Colonic mucosa (tissue), 4 donors: ENCODE measurements at places on chromosomes 13 and 19. TPM values are rescaled to one million over a fixed set of nuclear protein-coding genes. Genes with fewer than 3 reads are reported as not detected.

- no peak for DNase-seq
Measured at GRCh38 chr13:32821149-32821688, 195.0 kb upstream of the KL start.

- DNase-seq = no peak
Measured at GRCh38 chr13:63554157-63554556, 2138.5 kb upstream of the PCDH20 start.

- DNase-seq = no peak
Measured at GRCh38 chr13:33053397-33054066, 37.3 kb downstream of the KL start.

DNA sequence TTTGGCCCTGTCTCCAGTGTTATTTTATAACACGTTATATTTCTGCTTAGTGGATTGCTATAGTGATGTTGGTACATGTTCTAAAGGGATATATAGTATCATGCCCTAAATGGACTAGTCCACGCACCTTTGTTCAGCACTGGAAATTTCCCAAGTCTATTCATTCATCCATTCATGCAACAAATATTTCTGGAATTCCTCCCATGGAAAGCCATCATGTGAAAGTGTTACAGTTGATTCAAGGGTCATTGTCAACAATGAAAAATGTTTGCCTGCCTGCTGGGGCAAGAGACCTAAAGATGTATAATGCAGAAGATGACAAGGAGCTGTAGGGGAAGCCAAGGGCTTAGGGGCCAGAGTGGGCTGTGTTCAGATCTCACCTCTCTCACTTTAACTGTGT is 10.8 kb upstream of the HSPH1 start:
- no peak for DNase-seq

- no peak for DNase-seq
Measured at GRCh38 chr19:35596366-35596999, 10.5 kb downstream of the PMIS2 start.

Gene KLHL1
- total RNA-seq = not detected

Gene ZNF181
- 6.2 TPM for total RNA-seq

Gene MYPOP
- total RNA-seq = 8.9 TPM

Gene FCAR
- not detected for total RNA-seq

GRCh38 chr13:40440990-40441820 is 225.2 kb downstream of the FOXO1 start:
- peak; percentile 55 for DNase-seq

Gene ADGRE2
- 1.8 TPM for total RNA-seq

Gene CNN2
- total RNA-seq = 108 TPM

Gene SMAD9
- total RNA-seq = 6.5 TPM

- no peak for DNase-seq
Measured at GRCh38 chr19:6378041-6378440, 2.3 kb upstream of the PSPN start.

- DNase-seq = no peak
Measured at GRCh38 chr19:48668761-48669160, 4.1 kb downstream of the NTN5 start.

- no peak for DNase-seq
Measured at GRCh38 chr19:8626842-8627241, 3.6 kb upstream of the NFILZ start.

DNA sequence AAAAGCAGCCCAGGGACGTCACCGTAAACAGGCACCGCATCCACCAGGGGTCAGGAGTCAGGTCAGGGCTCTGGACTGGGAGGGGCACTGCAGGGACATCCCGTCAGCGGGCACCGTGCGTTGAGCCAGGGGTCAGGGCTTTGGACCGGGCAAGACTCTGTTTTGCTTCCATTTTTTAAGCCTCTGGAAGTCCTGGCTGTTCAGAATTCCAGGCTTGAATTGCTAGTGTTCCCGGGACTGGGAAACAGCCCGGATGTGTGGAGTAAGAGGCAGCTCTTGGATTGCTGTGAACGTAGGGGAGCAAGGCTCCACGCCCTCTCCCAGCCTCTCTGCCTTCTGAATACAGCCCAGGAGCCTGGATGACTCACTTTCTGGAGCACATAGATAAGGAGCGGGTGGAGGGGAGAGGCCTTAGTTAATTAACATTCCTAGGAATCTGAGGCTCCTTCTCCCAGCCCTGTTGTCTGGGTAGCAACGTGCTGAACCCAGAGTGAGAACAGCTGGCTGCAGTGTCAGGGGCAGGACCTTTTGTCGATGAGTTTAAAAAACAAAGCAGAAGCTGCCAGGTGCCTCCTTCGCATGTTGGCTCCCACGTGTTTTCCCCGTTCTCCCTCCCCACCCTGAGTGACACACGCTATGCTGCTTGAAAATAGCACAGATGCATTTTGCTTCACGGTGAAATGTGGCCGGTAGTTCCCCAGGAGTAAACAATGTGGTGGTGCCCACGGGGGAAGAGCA is 21.9 kb downstream of the ATP11A start:
- peak; percentile 75 for DNase-seq

Gene BRSK1
- total RNA-seq = 2.3 TPM

Gene CYP4F2
- total RNA-seq = 7.0 TPM

DNA sequence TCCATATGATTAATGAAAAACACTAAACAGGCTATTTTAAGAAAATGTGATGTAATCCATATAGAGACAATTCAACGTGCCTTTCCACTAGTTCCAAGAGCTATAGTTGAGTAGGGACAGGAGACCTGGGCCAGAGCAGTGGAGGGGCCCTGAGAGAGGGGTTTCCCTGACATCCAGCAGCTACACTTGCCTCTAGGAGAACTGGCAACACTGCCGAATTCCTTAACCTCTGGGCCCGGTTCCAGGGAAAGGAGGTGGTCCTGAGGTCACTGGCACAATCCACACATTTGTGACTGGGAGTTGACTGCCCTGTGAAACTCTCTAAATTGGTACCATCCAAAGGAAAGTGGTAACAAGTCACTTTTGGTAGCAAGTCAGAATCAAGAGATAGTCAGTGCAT is 264.4 kb downstream of the DCLK1 start:
- DNase-seq = no peak

- DNase-seq = no peak
Measured at GRCh38 chr13:76398425-76398824, 487.8 kb downstream of the KCTD12 start.
